ENCODE measurements at places on chromosomes 4 and X.

DNA sequence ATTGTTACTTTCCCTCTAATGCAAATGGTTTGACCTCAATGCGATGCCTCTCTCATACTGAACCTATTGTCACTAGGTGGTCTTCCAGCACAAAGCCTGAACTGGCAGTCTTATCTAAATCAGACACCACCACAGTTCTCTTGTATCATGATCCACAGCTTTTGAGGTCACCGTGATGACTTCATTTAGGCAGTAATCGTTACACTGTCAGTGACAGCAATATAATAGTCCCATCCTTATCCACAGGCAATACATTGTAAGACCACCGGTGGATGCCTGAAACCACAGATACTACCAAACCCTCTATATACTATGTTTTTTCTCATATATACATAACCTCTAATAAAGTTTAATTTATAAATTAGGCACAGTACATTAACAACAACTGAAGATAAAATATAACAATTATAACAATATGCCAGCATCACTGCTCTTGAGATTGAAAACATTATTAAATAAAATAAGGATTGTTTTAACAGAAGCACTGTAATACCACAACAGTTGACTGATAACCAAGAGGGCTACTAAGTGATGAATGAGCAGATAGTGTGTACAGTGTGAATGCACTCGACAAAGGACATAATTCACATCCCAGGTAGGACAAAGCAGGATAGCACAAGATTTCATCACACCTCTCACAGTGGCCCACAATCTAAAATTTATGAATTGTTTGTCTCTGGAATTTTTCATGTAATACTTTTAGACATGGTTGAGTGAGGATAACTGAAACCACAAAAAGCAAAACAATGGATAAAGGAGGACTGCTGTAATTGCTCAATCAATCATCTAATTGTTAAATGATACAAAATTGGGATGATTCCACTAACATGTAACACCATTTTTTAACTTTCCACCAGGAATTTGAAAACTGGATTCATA lies 419.4 kb downstream of the CENPC start:
- no peak for DNase-seq

- DNase-seq = no peak
Observed at GRCh38 chr4:36979533-36979932, 265.0 kb upstream of the NWD2 start.

- no peak for DNase-seq
Observed at GRCh38 chr4:90186229-90186628, 59.0 kb downstream of the CCSER1 start.

GRCh38 chrX:41336447-41336846 lies 2.5 kb downstream of the DDX3X start:
- no peak for DNase-seq

DNA sequence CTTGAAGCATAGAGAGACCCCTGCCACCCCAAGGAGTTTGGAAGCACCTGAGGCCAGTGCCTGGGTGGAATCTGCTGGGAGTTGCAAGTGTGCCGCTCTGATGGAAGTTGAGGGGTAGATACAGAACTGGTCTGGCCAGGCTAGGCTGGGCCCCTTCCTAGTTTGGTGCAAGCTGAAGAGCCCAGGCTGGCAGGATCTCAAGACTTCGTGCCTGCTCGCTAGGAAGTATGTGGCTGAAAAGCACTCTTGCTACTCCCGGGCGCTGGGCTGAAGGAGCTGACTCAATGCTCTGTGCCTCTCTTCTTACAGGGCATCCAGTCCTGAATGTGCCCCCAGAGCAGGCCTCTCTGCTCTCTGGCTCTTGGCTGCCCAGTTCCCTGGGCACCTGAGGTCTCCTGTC lies 51.7 kb upstream of the PJA1 start:
- no peak for DNase-seq

- DNase-seq = no peak
Observed at GRCh38 chr4:2080429-2081300, 21.5 kb downstream of the NAT8L start.

DNA sequence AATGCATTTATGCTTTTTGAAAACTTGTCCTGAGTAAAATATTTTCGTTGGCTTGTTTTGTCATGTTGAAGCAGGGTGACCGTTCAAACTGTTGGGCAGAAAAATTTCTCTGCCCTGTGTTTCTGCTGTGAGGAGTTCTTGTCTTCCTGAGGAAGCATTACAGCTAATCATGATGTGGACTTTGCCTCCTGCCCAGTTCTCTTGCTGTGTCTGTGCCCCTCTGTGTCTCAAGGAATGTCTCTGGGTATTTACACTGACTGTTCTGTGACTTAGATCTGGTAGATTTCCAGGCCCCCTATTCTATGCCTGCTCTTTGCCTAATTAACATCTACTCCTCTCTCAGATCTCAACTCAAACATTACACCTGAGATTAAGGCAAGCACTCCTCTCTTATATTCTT lies 30.4 kb upstream of the RPL34 start:
- no peak for DNase-seq

DNA sequence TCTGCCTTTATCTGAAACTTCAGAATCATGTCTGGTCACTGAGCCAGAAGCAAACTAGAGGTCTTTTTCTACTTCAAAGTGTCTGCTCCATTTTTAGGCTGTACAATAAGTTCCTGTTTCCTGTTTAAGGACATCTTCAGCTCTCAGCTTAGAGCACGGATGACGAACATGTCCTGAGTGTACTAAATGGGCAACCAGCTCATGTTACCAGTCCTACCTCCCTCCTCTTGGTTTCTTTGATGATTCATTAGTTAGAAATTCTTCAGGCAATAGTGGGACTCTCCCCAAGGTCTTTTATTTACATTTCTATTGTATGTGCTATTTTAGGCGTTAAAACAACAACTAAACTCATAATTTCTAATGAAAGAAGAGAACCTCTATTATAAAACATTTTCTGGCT lies 58.0 kb downstream of the ENPEP start:
- no peak for DNase-seq

- no peak for DNase-seq
Observed at GRCh38 chrX:6666624-6667023, 131.7 kb upstream of the VCX3A start.

DNA sequence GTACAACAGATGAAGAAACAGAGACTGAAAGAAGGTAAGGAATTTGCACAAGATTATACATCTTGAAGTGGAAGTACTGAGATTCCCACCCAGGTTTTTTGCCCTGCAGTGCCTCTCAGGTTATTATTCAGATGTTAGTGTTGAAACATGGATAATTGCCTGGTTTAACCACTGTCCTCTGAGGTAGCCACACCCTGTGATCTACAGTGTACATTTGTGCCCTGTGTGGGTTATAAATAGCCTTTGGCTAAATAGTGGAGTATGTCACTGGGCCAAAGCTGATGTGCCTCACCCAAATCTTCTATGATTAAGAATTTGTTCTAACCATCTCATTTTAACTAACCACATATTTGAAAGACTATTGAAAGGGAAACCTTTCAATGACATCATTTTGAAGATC lies 5.4 kb upstream of the ASB5 start:
- no peak for DNase-seq

GRCh38 chr4:53596901-53597300 lies 5.6 kb upstream of the LNX1 start:
- DNase-seq = no peak

- DNase-seq = no peak
Observed at GRCh38 chrX:69614886-69615285, 1.0 kb upstream of the EDA start.

DNA sequence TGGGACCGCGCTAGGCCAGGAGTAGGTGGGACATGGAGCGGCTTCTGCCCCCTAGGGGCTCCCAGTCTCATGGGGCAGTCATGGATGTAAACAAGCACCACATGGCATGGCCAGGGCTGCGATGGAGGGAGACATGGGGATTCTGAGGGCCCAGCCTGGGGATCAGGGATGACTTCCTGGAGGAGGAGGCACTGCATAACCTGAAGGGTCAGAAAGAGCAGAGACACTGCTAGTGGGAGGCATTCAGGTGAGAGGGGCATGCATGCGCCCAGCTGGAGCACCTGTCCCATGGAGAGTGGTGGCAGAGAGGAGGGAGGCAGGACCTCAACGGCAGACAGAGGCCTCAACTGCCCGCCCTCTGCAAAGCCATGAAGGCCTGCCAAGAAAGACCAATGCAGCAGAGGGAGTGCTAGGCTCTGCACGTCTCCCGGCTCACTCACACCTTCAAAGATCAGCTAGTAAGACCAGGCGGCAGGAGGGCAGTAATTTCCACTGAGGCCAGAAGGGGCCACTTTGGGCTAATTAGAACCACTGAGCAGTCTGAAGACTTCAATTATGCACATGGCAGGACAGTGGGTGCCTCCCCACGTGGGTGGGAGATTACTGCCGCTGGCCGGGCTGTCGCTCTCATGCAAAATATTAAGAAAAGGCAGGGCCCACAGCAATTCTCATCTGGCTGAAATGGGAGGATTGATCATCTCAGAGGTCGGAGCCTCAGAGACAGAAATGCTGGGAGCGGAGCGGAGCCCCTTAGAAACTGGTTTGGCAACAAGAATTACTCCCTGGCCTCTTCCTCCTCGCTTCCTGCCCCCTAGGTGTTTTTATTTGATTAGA lies 69.6 kb downstream of the PPP2R2C start:
- DNase-seq = no peak
